ENCODE measurements at places on chromosomes 16 and 17. TPM values are rescaled to one million over a fixed set of nuclear protein-coding genes. Genes with fewer than 3 reads are reported as not detected.

CTF1 gene
- polyA plus RNA-seq, result 0.16 TPM

DOK4 gene
- polyA plus RNA-seq, result 51.9 TPM

SP6 gene
- 2.0 TPM for polyA plus RNA-seq

CFAP97D1 gene
- polyA plus RNA-seq, result 0.04 TPM

- DNase-seq, result no peak
These were observed 4.3 kb upstream of the KRTAP3-1 start for GRCh38 chr17:41013181-41013580.

- DNase-seq, result no peak
These were observed 120.9 kb downstream of the BCAS3 start for GRCh38 chr17:60798576-60798975.

GRCh38 chr16:72380283-72380682 lies 208.3 kb upstream of the PMFBP1 start:
- no peak for DNase-seq

DNA sequence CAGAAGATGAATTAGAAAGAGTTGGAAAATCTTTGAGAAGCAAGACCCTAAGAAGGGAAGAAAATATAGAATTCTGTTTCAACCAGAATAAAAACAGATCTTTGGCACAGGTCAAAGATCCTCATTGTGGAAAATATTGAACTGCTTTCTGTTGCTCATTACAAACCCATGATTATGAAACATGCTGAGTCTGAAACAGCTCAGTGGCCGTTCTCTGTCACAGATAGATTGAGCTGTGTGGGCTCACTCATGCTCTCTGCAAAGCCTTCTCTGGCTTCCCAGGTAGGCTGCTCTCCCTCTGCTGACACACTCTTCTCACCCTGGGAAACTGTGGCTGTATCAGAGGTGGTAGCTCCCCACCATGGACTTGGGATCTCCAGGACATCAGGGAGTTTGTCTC lies 3.4 kb upstream of the KRT38 start:
- DNase-seq, result no peak

GRCh38 chr17:4548061-4548461 lies 7.1 kb downstream of the MYBBP1A start:
- no peak for DNase-seq

DNA sequence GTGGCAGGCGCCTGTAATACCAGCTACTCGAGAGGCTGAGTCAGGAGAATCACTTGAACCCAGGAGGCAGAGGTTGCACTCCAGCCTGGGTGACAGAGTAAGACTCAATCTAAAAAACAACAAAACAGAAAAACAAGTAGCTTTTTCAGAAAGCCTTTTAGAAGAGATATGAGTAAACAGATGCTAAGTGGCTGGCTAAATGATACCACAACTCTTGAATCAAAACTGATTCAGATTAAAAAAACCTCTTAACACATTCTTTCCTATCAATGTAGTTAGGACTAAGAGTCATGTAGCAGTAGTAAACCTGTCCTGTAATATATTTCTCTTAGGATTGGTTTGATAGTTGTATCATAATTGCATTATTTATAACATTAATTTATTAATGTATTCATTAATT lies 23.0 kb downstream of the PPM1D start:
- no peak for DNase-seq

Measured in A549 (cell line).